ENCODE measurements at places on chromosomes 6 and 20.

GRCh38 chr20:32535953-32536823 lies 48.9 kb downstream of the NOL4L start:
- DNase-seq: peak; percentile 30

DNA sequence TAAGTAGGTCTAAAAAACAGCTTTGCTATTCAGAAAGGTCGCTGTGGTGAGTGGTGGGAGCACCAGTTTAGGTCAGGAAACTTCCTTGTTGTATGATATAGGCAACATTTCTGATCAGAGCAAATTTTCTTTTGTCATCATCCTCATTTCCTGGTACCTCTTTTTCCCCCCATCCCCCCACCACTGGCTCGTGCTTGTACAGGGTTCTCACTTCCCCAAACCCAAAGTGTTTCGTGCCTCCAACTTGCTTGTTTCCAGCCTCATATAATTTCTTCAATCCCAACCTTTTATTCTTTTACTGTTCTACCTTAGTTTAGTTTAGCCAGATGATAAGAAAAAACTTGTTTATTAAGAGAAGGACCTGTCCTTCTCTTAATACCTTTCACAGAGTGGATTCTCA lies 209.4 kb upstream of the JAG1 start:
- DNase-seq: no peak

DNA sequence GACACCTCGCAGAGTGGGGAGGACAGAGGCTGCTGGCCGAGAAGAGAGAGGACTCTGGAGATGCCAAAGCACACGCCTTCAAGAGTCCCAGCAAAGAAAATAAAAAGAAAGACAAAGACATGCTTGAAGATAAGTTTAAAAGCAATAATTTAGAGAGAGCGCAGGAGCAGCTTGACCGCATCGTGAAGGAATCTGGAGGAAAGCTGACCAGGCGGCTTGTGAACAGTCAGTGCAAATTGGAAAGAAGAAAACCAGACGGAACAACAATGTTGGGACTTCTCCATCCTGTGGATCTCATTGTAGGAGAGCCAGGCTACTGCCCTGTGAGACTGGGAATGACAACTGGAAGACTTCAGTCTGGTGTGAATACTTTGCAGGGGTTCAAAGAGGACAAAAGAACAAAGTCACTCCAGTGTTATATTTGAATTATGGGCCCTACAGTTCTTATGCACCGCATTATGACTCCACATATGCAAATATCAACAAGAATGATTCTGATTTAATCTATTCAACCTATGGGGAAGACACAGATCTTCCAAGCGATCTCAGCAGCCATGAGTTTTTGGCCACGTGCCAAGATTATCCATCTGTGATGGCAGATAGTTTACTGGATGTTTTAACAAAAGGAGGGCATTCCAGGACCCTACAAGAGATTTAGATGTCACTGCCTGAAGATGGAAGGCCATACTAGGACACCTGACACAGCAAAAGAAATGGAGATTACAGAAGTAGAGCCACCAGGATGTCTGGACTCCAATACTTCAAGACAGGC lies 52.2 kb downstream of the REV3L start:
- no peak for DNase-seq

DNA sequence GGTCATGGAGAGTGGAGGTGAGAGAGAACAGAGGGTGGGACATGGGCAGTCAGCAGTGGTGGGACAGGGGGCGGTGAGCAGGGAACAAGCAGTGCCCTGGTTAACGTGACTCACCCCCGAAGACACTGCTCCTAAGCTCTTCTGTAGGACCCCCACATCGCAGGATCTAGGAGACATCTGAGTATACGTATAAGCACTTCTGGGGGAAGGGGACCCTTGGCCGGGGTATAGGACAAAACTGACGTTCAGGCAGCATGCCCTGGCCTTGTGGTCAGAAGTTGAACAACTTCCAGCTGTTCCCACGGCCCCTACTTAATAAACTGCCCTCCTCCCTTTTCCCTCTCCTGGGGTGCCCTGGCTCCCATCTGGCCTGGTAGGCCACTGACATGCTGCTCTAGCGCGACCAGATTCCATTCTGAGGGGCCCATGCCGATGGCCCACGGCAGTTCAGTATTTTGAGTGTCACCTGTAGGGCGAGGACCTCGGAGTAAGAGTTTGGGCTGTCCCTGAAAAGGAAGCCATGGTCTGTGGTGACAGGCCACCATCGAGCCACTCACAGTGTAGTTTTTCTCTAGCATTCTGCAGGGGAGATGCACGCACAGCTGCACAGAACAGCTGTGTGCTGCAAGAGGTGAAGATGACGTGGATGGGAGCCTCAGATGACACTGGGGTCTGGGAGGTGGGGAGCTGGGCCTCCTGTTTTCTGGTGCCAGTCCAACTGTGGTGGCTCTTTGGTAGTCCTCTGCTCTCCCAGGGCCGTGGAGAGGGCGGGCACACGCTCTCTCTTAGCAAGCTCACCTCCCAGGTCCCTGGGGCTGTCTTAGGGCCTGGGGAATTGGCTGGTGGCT lies 38.4 kb downstream of the PPP1R3G start:
- DNase-seq: no peak

- no peak for DNase-seq
These were observed 6.1 kb downstream of the SNX3 start for GRCh38 chr6:108254433-108255410.

- DNase-seq: no peak
These were observed 99.5 kb downstream of the LINC00237 start for GRCh38 chr20:21006611-21007010.

DNA sequence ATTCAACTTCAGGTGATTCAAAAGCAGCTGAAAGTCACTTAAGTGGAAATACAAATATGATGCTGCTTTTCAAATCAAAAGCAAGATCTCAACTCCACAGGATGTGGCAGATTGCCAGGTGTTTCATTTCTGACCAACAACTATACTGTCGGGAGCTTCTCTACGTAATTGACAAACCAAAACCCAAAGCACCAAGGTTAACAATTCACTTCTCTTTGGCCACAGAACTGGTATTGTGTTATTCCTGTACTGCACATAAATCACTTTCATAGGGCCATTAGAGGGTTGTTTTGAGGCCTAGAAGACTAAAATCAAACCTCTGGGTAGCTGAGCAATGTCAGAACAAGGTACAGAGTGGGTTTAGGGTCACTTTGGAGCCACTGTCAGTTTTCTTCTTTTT lies 169.7 kb downstream of the HAO1 start:
- no peak for DNase-seq

DNA sequence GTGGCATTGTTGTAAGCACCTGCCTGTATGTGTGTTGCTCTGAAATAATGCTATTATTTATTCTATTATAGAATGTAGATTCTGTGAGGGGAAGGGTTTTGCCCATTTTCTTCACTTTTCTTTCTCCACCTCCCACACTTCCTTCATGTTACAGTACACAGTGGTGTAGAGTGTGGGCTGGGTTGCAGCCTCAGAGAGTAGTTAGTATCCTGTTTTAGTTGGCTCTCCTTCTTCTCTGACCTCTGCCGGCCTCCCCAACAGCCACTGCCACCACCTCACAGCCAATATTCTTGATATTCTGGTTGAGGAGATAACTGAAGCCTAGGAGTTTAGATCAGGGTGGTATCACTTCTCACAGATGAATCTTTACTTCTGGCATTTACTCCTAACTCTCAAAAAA lies 143.4 kb downstream of the BCKDHB start:
- DNase-seq: no peak

DNA sequence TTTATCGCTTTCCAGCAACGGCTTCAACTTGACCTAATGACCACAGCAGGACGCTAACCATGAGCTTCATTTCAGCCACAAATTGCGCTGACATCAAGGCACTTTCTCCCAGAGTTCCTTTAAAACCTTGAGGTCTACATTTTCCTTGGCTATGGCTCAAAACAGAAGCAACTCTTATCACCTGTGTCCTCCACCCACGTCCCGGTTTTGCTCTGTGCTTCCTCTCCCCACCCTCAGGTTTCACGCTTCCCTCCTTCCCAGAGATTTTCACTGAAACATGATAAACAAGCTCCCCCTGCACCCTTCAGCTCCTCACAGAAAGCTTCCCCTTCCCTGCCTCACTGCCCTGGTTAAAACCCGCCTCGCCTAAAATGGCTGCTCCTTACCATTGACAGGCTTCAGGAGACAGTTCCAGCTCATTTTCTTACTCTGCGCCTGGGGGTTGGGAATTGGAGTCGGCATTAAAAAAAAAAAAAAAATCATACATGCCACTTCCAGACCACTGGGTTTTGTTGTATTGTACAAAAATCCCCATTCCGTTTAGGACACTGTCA lies 229.5 kb downstream of the UBE3D start:
- DNase-seq: no peak

DNA sequence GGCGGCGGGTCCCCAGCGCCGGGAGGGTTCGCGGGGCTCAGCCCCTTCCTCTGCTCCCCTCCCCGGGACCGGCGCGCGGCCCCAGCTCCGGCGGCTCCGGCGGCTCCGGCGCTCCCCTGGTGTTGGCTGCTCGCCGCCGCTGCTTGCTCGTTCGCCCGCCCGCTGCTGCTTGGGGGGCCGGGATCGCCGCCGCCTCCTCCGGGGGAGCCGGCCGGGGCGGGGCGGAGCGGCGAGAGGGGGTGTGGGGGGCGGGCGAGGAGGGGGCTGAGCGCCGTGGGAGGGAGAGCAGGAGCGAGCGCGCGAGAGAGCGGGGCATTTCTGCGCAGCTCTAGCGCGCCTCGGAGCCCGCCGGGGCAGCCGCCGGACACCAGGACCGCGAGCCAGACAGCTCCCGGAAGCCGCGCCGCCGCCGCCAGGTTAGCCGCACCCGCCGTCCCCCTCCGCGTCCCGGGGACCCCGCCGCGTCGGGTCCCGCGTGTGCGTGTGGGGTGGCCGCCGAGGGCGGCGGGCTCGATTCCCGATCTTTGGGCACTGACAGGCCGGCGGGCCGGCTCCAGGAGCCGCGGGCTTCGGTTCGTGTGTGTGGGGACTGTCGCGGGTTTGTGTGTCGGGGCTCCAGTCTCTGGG lies 62.0 kb upstream of the EPB41L1 start:
- DNase-seq: no peak

DNA sequence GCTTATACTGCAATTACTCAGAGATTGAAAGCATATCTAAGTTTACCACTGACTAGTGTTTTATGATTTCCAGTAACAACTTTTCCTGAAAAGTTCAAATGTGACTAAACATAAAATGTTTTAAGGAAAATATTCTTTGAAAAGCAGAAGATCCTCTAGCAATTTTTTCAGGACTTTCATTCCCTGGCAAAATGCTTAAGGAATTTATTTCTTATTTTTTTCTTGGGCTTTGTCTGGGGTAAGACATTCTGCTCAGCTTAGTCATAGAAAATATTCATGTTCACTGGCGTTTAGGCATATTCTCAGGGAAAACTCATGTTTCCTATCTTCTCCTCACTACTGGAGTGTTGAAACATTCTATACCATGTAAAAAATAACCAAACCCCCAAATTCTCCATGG lies 235.3 kb upstream of the CEP162 start:
- no peak for DNase-seq

GRCh38 chr20:63186084-63186483 lies 29.8 kb downstream of the YTHDF1 start:
- DNase-seq: no peak

DNA sequence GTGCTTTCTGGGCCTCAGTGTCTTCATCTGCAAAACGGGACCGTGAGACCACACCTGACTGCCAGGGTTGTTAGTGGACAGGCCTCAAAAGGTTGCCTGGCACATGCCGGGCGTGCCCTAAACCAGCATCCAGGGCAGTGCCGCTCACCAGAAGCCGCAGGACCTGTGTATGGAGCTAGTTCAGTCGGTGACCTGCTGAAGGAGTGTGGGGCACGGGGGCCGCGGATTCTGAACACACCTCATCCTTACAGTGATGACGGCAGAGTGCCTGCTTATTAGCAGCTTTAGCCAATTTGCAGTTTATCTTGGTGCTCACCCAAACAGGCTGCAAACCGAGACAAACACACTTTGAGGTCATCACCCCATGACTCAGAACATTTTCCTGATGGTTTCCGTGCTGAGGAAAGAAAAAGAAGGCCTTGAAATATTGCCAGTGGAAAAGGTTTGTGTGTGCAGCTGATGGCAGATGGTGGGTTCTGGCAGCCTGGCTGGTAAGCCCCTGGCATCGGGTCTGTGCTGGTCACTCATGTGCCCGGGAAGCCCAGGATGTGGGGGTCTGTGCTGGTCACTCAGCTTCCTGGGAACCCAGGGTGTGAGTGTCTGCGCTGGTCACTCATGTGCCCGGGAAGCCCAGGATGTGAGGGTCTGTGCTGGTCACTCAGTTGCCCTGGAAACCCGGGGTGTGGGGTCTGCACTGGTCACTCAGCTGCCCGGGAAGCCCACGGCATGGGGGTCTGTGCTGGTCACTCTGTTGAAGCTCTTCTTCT lies 153.8 kb downstream of the ERMARD start:
- DNase-seq: no peak

DNA sequence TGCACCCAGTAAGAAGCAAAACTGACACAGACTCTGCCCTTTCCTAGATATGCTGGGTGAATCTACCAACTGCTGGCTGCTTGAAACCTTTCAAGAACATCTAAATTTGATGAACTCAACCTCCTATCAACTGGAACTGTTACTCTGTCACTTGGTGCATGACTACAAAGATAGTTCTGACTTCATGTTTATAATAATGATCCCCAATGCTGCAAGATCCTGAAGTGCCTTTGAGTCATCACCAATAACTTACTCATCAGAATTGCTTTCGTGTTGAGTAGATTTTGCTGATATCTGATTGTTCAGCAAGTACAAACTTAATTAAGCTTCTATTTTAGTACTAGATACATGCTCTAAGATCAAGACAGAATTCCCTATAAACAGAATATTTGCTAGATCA lies 100.2 kb upstream of the ARMC2 start:
- DNase-seq: no peak

DNA sequence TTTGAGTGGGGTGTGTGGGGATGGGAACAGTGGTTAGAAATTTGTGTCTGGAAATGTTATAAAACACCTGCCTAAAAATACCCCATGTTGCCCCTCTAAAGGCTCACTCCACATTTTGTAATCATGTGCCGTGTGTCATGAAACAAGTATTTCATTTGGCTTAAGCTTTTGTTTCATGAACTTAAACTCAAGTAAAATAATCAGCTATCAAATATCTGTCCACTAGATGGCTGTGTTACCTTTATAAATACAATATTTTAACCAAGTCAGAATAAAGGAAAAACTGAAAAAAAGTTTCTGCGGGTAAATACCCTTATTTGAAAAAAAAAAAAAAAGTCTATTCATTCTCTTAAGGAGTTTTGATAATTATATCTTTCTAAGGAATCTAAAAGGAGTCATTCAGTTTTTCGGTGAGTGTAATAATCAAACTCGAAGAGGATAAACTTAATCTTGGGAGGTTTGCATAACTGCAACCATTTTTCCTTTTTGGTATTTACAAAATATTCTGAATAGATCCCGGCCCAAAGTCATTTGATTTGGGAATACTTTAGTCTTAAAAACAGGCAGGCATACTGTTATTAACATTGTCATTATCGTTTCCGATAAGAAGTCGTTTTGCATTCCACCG lies 29.9 kb upstream of the MTRF1L start:
- DNase-seq: no peak

- no peak for DNase-seq
These were observed 63.1 kb upstream of the IFNGR1 start for GRCh38 chr6:137282254-137282653.

- DNase-seq: no peak
These were observed 2.5 kb upstream of the CLDN20 start for GRCh38 chr6:155261111-155261900.
